EL (cell line): ENCODE measurements at places on chromosomes 7 and 10.

DNA sequence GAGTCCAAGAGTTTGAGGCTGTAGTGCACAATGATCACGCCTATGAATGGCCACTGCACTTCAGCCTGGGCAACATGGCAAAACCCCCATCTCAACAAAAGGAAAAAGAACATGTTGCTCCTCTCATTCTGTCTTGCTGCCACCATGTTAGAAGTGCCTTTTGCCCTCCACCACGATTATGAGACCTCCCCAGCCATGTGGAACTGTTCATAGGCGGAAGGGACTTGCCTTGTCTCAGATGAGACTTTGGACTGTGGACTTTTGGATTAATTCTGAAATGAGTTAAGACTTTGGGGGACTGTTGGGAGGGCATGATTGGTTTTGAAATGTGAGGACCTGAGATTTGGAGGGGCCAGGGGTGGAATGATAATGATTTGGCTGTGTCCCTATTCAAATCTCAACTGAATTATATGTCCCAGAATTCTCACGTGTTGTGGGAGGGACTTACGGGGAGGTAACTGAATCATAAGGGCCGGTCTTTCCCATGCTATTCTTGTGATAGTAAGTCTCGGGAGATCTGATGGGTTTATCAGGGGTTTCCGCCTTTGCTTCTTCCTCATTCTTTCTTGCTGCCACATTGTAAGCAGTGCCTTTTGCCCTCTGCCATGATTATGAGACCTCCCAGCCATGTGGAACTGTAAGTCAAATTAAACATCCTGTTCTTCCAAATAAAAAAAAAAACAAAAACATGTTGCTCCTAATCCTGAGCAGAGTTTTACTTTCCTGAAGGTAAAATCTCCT is 22.3 kb downstream of the DLG5 start:
- no peak for DNase-seq

DNA sequence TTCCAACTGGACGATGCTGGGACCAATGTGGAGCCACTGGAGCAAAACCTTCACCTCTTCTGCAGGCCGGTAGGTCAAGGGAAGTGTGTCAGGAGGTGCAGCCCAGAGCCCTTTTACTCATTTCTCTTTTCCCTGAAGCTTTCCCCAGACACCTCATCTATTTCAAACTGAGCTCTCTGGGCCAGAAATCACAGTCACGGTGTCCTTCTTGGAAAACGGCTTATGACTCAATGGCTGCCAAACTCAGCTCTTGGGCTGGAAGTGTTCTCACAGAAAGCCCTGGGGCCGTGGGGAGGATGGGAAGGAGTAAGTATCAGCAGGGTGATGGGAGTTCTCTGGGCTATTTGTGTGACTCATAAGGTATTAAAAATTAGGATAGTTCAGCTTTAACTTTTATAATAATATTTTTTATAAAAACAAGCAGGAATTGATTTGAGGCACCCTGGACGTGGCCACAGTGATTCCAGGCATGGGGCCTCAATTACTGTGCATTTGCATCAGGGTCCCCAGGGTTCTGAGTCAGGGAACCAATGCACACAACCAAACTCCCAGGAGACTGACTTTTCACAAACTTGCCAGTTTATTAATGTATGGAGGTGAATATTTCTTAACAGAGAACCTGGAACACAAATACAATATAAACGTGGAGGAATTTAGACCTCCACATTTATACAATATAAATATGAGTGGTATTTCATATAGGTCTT is 187.4 kb upstream of the TMEM72 start:
- peak; percentile 94 for DNase-seq

DNA sequence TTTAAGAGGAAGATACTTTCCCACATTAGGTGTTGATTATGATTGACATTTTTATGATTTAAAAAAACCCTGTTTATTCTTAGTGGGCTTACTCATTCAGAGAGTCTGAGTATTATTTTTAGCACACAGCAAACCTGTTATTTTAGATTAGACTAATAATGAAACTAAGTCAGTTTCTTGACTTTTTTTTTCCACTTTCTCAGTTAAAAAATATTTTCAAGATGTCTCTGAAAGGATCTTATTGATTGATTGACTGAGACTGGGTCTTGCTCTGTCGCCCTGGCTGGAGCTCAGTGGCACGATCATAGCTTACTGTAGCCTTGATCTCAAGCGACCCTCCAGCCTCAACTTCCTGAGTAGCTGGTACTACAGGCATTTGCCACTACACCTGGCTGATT is 20.4 kb upstream of the INPP5F start:
- no peak for DNase-seq

DNA sequence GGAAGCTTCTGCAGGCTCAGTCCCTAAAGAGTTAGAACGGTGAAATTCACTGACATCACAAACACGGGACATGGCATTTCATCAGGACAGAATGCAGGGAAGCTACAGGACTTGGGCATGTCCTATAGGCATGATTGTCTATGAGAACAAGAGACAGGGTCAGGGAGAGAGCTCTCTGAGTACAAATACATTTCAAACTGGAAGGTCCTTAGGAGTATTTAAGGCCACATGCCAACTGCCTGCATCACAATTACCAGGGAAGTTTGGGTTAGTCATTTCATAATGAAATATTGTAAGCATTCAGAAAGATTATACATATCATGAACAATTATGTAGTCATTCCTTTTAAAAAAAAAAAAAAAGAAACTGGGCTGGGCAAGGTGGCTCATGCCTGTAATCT is 71.3 kb downstream of the CREB3L2 start:
- peak; percentile 92 for DNase-seq

GRCh38 chr10:8840356-8840755 is 785.9 kb downstream of the GATA3 start:
- no peak for DNase-seq

DNA sequence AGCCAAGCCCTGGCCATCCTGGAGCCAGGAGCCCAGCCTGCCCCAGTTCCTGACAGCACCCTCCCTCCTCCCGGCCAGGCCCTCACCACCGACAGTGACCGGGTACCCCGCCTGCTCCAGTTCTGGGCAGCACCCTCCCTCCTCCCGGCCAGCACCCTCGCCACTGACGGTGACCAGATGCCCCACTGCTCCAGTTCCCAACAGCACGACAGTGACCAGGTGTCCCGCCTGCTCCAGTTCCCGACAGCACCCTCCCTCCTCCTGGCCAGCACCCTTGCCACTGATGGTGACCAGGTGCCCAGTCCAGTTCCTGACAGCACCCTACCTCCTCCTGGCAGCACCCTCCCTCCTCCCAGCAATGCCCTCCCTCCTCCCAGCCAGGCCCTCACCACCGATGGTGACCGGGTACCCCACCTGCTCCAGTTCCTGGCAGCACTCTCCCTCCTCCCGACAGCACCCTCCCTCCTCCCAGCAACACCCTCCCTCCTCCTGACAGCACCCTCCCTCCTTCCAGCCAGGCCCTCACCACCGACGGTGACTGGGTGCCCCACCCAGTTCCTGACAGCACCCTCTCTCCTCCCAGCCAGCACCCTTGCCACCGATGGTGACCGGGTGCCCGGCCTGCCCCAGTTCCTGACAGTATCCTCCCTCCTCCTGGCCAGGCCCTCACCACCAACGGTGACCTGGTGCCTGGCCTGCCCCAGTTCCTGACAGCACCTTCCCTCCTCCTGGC is 40.3 kb downstream of the VIPR2 start:
- no peak for DNase-seq

DNA sequence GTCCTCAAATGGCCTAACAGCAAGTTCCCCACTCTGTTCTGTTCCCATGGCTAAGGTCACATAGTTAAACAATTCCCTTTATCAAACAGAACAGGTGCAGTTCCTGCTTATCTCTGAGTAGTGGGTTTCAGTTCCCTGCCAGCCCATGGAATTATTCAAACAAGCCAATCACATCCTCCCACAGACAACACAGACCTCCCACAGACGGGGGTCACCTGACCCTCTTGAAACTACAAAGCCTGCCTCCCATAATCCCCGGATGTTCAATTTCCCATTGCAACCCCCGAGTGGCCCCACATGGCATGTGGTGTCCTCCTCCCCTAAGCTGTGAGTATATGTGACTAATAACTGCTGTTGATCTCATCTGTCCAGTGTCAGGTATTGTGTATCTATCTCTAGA is 64.1 kb downstream of the TMEM168 start:
- no peak for DNase-seq

GRCh38 chr7:99036546-99037111 is 107.3 kb downstream of the SMURF1 start:
- peak; percentile 12 for DNase-seq

- no peak for DNase-seq
Measured at GRCh38 chr10:77284797-77285196, 352.8 kb downstream of the KCNMA1 start.

- DNase-seq: no peak
Measured at GRCh38 chr10:77681839-77682238, 44.2 kb upstream of the KCNMA1 start.

DNA sequence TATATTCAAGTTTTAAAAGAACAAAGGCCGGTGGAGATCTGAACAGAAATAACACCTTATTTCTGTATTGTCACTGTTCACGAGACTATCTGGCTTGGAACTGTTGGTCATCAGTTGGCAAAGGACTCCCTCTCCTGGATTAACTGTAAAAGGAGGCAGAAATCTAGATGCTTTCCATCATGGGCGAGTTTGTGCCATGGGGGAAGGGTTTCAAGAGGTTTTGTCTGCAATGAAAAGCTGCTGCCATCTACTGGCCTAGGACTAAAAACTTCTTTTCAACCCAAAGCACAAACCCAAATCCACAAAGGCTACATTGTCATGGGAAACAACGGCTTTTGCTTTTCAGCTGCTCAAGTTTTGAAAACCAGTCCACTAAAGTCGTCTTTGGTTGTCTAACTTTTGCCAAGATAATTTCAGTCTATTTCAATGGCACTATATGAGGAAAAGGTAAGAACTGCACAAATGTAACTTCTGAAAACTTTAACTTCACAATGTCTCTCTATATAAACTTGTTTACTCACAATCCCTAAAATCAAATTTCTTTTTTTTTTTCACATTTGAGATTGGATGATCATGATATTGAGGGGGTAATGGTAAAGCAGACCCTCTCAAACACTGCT is 196.8 kb downstream of the SKAP2 start:
- peak; percentile 89 for DNase-seq

DNA sequence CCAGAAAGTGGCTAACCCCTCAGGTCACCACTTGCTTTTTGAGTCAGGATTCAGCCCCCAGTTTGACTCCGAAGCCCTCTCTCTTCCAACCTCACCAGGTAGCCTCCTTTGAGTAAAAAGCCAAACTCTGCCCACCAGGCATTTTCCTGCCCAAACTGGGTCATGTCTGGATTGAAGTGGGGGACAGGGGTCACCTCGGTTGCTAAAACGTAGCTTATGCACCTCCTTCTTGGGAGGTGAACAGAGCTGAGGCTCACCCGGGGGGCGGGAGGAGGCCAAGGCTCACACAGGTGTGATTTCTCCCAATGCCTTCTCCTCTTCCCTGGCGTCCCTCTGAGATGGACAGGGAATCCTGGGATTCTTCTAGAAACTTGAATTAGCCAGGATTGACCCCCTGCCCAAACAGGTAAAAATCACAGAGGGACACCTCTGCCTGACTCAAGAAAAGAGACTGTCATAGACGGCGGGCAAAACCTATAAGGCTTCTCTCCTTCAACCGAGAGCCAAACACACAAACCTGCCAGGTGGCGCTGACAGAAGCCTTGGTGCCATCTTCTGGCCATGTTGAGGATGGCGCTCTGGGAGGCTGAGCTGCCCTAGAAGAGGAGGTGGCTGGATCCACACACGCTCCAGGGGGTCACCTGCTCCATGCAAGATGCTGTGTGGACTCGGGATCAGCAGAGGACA is 51.6 kb downstream of the PRLHR start:
- DNase-seq: peak; percentile 29

- no peak for DNase-seq
Measured at GRCh38 chr7:485188-486081, 34.2 kb downstream of the PDGFA start.

GRCh38 chr7:90894122-90894521 is 298.0 kb downstream of the CDK14 start:
- DNase-seq: no peak

DNA sequence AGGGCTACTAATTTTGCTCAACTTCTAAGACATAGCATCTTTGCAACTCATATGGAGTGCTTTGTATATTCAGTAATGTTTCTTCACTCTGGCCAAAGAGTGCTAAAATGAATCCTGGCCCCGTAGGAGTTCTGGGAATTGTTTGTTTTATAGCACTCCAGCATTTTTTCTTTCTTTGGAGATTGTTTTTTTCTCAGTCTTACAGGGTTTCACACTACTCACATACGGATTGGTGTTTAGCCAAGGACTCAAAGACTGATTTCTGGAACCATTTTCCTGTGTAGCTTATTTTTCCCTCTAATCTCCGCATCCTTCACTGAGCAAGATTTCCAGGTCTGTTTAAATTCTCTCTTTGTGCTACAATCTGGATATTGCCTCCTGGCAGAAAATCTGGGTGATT is 6.4 kb downstream of the TAS2R41 start:
- DNase-seq: no peak

- peak; percentile 56 for DNase-seq
Measured at GRCh38 chr7:13778967-13779366, 210.5 kb downstream of the ETV1 start.

GRCh38 chr10:16116404-16117304 is 256.3 kb upstream of the MINDY3 start:
- DNase-seq: peak; percentile 10

DNA sequence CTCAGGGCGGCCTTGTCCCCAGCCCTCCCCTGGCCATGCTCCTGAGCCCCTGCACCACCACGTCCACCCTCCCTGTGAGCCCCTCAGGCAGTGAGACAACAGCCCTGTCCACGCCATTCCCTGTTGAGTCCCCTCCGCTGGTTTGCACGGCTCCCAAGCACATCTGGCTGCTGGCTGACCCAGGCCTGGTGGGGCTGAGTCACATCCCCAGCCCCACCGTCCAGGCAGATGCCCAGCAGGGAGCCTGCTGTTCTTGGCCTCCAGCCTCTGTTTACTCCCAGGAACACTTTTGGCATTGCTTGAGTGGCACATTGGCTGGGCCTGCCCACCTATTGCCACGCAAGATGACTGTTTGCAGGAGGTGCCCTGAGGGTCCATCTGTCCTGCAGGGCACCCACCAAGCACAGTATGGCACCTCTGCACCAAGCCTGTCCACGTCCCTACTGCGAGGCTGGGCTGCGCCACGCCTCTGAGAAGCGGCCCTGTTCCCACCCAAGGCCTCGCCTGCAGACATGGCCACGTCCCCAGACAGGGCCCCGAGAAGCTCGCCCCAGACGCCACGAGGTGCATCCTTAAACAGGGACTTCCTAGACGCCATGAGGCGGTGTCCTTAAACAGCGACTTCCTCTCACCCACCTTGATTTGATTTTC is 48.4 kb upstream of the INPP5A start:
- DNase-seq: peak; percentile 57

- peak; percentile 84 for DNase-seq
Measured at GRCh38 chr10:130109796-130110245, 809 bp downstream of the C10orf143 start.

GRCh38 chr10:4813023-4813422 is 13.0 kb upstream of the AKR1E2 start:
- DNase-seq: peak; percentile 84

DNA sequence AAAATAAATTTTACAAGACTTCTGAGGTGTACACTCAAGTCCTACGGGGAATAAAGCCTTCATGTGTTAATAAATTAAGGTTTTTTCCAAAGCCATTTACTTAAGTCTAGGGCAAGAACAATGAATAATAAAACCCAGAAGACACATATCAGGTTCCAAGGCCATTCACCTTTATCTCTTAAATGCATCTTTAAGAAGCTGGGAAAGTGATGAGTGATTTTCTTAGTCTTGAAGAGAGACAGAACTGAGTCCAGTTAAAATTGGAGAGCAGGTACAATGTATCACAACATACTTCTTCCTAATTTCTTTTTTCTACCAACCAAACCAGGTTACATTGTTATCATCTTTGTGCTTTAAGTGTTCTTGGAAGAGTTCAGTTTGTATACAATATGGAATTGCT is 189.5 kb downstream of the RAPGEF5 start:
- DNase-seq: no peak

- no peak for DNase-seq
Measured at GRCh38 chr7:51847461-51848134, 531.0 kb upstream of the COBL start.
